ENCODE measurements at places on chromosomes 11 and 22.

GRCh38 chr11:85977751-85978160, 91.1 kb downstream of the PICALM start:
- peak; percentile 47 for DNase-seq

GRCh38 chr11:92766698-92767097, 202.8 kb upstream of the MTNR1B start:
- no peak for DNase-seq

DNA sequence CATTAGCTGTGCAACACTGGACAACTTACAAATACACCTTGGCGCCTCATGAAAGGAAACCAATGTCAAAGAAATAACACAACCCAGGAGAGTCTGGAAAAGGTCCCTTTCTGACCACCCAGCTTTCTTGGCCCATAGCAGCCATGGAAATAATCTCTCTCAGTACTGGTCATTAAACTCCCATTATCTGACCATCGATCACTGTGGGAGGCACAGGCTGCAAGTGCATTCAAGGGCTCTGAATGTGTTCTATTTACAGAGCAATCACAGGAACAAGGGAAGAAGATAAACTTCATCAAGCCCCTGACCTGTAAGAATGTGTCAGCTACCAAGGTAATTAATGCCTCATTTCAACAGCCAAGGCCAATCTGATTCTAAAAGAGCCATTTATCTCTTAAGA, 40.1 kb downstream of the CTSC start:
- DNase-seq, result peak; percentile 55

GRCh38 chr11:118768690-118769089, 22.3 kb downstream of the DDX6 start:
- peak; percentile 32 for DNase-seq

GRCh38 chr11:8775734-8776133, 93.1 kb downstream of the RPL27A start:
- no peak for DNase-seq

DNA sequence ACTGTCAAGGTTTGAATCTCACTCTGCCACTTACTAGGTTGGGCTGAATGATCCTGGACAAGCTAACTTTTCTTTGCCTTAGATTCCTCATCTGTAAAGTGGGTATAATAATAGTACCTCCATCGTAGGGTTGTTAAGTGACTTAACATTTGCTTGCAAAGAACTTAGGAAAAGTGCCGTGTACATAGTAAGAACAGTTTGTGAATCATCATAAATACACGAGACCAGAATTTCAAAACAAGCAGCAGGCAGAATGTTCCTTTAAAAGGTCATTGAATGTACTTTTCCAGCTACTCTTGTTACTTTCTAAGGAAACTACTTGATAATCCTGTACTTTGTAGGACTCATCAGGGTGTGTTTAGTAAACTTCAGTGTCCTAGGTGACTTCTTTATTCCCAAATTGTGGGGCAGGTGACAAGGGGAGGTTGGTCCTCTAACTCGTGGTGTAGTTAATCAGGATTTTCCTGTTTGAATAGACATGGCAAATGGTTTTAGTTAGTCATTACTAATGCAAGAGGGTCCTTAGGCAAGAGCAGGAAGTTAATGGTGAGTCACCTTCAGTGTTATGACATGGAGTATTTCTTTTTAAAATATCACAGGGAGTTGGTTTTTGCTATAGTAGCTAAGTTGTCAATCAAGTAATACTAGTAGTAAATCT, 67.9 kb downstream of the YAP1 start:
- peak; percentile 95 for DNase-seq

- DNase-seq, result no peak
Observed at GRCh38 chr11:34671946-34672345, 51.1 kb downstream of the EHF start.

- no peak for DNase-seq
Observed at GRCh38 chr11:67211656-67212436, 54.4 kb upstream of the GRK2 start.

GRCh38 chr11:13862845-13863392, 99.6 kb upstream of the SPON1 start:
- no peak for DNase-seq

GRCh38 chr11:80937842-80938241, 1497.0 kb upstream of the TENM4 start:
- peak; percentile 29 for DNase-seq

DNA sequence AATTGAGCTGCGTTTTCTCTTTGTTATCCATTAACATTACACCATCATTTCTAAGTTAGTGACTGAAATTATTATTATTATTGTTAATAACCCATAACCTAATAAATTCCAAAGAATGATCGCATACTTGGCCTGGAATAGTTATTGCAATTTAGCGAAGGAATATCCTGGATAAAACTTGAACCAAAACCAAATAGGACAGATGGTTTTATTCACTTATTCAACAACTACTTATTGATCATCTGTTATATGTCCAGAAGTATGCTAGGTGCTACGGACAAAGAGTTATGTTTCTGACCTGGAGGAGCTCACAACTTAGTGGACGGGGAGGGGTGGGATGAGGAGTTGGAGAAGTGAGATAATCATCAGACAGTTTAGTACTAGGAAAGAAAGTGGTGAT, 44.8 kb upstream of the ARHGAP20 start:
- no peak for DNase-seq

DNA sequence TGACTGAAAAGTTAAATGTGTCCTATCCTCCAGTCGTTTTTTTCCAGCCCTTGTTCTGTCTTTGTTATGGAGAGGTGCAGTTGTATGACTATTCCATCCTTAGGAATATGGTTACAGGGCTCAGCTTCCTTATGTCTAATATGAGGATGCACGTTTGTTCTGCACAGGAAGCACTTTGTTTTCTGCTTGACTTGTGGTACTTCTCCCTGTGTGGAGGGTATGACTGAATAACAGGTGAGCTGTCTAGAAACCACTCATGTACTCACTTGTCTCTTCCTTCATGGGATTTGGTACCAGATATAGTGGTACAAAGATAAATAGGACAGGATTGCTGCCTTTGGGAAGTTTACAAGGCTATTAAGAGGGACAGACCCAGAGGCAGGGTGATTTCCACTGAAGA, 17.4 kb downstream of the CABIN1 start:
- DNase-seq, result no peak

- DNase-seq, result peak; percentile 88
Observed at GRCh38 chr11:59173964-59174663, 2.2 kb downstream of the DTX4 start.

DNA sequence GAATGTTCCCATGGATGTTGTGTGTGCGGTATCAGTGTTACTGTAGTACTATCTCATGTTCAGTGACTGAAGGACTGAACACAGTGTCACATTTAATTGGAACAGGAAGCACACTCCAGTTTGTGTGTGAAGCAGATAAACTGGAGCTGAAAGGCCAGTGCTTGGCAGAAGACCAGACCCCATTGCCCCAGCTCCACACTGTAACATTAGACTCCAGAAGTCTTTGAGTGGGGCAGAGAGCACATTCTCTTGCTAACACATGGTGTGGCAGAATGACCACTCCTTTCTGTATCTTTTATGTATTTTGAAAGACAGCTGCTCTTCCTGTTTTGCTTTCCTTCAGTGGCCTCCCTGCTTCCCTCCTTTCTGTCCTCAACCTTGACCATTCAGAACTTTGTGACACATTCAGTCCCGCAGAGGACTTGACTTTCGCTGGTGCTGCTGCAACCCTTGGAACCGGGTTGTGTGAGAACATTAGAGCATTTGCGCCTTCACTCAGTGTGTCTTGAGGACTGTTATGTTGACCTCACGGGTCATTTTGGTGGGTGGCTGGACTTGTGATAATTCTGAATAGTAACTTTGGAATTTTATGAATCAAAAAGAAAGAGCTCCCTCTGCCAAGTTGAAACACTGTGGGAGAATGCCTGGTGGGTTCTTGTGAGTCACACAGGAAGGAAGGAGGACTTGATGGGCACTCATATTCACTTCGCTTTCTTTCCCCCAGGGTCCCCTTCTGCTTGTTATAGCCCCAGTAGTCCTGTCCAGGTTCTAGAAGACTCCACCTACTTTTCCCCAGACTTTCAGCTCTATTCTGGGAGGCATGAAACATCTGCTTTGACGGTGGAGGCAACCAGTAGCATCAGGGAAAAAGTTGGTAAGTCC, 26.4 kb downstream of the AMOTL1 start:
- DNase-seq, result peak; percentile 98

- no peak for DNase-seq
Observed at GRCh38 chr11:129998107-129998506, 4.5 kb downstream of the PRDM10 start.

- no peak for DNase-seq
Observed at GRCh38 chr22:20143883-20144665, 6.8 kb downstream of the CCDC188 start.

DNA sequence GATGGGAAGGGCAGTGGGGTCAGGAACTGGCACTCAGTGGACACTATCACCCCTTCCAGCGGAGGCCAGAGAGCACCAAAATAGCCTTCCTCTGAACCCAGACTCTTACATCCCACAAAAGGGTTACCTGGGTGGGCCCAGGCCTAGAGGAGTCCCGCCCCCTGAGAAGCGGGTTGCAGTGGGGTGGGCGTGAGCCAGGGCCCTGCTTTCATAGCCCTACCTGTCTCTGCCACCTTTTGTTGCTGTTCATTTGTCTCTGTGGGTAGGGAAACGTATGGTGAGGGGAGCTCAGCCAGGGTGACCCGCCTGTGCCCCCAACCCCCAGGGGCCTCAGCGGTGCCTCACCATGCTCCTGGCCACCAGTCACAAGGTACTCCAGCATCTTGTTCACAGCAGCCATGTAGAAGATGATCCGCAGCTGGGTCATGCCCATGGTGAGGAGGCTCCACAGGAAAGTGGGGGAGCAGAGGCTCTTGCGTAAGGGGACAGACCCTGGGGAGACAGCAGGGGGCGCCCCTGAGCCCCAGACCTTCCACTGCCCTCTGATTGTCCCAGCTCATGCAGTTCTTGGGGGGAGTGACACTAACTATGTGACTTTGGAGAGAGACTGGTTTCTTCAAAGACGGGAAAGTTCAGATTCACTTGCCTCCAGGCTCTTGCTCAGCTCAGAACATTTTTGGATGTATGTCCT, 24.0 kb downstream of the SLC43A1 start:
- DNase-seq, result peak; percentile 26

DNA sequence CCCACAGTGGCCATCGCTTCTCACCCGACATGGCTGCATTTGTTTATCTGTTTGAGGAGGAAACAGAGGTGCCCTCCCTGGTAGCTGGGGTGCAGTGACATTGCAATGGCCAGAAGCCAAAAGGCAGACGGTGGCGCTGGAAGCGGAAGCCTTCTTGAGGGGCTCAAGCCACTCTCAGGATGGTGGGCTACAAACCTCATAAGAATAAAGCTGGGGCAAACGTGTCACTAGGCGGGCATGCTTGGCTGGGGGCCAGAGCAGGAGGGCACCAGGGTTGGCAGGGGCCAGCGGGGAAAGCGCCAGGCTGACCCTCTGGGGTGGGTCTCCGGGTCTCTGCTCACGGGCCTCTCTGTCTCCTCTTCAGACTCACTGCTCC, 12.6 kb downstream of the TNNT3 start:
- DNase-seq, result no peak

DNA sequence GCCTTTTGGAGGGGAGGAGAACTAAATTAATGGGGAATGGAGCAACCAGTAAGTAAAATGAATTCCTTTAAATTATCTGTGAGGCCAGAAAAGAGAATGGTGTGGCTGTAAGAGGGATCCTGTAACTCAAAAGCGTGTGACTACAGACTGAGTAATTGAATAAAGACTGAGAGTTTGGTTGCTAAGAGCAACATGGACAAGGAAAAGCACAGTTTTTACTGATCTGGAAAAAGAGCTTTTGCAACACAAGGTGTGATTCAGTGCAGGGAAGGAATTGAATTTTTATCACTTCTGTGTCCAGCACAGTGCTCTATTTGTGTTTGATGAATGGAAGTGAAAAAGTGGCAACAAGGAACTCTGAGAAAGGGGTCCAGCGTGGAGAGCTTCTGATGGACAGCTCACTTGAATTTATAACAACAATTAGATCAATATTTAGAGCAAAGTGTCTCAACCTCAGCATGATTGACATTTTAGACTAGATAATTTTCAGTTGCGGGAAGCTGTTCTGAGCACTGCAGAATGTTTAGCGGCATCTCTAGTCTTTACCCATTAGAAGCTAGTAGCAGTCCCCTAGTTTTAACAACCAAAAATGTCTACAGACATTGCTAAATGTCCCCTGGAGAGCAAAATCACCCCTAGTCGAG, 202.8 kb upstream of the BDNF start:
- DNase-seq, result peak; percentile 65

DNA sequence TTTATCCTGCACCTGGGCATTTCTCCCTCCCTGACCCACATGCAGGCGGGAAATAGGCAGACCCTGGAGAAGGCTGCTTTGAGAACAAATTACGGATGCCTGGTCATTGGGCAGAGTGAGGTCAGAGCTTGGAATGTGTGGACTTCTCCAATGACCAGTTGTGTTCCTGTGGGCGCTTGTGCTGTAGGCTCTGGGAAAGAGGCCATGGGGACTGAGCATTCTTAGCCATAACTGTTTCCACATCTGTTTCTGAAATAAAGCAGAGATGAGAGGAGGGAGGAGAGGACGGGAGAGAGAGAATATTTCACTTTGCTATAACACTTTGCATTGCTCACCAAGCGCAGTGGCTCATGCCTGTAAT, 11.2 kb upstream of the TMEM184B start:
- peak; percentile 100 for DNase-seq

- DNase-seq, result no peak
Observed at GRCh38 chr11:128480665-128481064, 106.7 kb downstream of the ETS1 start.

GRCh38 chr11:89633135-89633705, 76.9 kb upstream of the TRIM77 start:
- no peak for DNase-seq

GRCh38 chr11:27718346-27718862, 18.1 kb upstream of the BDNF start:
- peak; percentile 94 for DNase-seq

DNA sequence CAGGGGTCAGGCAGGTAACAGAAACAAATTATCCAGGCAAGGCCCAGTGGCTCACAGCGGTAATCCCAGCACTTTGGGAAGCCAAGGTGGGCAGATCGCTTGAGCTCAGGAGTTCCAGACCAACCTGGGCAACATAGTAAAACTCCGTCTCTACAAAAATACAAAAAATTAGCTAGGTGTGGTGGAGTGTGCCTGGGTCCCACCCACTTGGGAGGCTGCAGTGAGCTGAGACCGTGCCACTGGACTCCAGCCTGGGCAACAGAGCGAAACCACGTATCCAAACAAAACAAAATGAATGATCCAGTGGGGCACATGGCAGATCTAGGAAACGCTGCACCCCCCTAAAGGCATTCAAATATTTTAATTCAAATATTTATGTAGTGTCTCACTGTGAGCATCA, 9.9 kb downstream of the NUMA1 start:
- no peak for DNase-seq
